AML-193 (cell line): ENCODE measurements at places on chromosomes 6 and 20.

GRCh38 chr6:137272403-137272802, 53.2 kb upstream of the IFNGR1 start:
- no peak for DNase-seq

GRCh38 chr6:26360451-26361416, 4.3 kb upstream of the BTN3A2 start:
- DNase-seq, result no peak

GRCh38 chr20:227439-228105, 514 bp downstream of the DEFB129 start:
- DNase-seq, result peak; percentile 66

DNA sequence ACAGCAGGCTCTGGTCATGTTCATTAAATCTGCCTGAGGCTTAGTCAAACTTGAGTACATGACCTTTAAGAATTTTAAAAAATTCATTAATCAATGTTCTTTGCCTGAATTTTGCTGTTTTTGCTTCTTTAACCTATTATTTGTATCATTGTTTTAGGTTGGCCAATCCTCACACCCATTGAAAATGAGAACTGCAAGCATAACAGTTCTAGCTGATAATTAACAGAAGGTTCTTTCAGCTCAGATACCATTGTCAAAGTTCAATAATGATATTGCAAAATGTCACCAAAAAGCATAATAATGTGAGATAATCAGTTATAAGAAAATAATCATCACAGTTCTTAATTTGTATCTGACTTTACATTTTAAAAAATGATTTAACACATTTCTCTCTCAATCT, 583.1 kb downstream of the TFAP2A start:
- DNase-seq, result no peak

DNA sequence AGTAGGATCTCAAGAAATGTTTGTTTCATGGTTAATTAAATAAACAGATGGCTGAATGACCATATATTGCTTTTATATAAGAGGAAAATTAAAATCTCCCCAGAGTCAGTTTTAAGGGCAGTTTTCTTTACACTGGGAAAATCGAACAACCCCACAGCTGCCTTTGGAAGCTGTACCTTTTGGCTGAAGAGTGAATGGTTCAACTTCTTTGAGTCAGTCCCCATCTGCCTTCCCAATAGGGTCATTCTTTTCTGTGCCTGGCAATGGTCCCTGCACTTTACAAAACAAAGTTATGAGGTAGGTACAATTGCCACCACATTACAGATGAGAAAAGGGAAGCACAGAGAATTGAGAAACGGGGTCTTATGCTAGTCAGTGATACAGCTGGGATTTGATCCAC, 39.5 kb downstream of the TSHZ2 start:
- DNase-seq, result no peak

GRCh38 chr6:19719691-19720128, 117.5 kb upstream of the ID4 start:
- DNase-seq, result no peak

- DNase-seq, result no peak
Measured at GRCh38 chr6:115796061-115796460, 264.6 kb downstream of the FRK start.

- no peak for DNase-seq
Measured at GRCh38 chr6:30206799-30207618, 6.2 kb downstream of the TRIM26 start.

- no peak for DNase-seq
Measured at GRCh38 chr6:392441-393390, 1.2 kb downstream of the IRF4 start.

GRCh38 chr20:41960166-41960565, 342.0 kb upstream of the CHD6 start:
- DNase-seq, result no peak

DNA sequence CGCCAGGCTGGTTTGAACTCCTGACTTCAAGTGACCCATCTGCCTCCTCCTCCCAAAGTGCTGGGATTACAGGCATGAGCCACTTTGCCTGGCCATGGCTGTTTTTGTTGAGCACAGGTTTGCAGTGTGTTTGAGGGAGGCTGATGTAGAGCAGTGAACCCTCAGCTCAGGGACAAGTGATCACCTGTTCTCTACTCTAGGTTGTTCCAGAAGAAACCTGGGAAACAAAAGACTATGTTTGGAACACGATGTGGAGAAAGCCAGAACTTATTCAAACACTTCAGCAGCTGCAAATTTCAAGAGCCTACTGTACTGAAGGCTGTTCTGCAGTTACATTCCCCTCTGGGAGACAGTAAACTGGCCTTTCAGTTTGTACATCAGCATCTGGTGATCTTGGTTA, 4.7 kb downstream of the TULP1 start:
- no peak for DNase-seq

DNA sequence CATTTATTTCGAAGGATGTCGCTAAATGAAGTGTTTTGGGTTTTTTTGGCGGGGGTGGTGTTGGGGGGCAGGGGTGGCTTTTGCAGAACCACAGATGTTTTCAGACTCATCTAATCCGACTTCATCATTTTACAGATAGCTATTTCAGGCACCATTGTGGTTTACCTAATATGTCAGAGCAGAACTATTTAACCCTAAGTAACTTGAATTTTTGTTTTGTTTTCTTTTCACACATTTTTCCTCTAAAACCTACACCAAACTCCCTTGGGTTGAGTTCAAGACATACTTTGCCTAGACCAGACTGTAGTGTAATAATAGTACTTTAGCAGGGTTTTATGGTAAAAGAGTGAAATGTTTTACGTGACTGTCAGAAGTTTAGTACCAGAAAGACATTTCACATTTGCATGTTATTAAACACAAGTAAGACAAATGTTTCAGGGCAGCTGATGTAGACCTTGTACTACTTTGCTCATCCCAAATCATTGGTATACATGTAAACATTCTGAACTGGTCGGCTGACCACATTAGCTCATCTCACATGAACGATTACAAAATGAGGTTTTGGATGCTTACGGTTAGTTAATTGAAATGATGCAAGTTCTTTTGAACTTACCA, 37.7 kb downstream of the MAP3K4 start:
- no peak for DNase-seq

DNA sequence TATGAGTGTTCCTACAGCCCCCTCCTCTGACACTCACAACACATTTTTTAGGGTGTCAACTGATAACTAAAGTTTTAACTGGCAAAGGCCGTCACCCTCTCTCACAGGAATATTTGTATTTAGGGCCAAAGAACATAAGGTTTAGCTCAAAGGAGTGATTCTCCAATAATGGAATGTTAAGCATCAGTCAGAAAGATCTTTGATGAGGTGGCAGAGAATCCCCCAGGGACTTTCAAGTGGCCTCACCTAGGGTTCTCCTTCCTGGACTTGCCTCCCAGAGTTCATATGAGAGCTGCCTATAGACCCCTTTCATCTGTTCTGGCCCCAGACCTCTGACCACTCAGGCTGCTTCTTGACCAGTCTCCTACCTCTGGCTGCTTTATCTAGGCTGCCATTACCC, 7.4 kb upstream of the SCUBE3 start:
- DNase-seq, result no peak

DNA sequence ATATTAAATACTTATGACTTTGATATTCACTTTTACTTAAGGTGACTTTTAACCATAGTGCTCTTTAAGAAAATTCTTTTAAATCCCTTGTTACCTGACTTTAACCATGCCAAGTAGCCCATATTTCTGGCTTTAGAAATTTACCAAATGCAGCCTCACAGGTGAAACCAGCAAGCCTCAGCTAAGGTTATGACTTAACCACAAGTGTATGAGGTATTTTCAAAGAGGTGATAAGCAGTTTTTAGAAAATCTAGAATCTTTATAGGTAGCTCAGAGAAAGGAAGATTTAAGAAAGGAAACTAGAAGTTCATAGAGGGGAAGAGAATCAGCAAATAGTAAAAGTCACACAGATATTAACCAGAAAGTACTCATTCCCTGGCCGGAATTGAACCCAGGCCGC, 661.9 kb upstream of the GJE1 start:
- no peak for DNase-seq

DNA sequence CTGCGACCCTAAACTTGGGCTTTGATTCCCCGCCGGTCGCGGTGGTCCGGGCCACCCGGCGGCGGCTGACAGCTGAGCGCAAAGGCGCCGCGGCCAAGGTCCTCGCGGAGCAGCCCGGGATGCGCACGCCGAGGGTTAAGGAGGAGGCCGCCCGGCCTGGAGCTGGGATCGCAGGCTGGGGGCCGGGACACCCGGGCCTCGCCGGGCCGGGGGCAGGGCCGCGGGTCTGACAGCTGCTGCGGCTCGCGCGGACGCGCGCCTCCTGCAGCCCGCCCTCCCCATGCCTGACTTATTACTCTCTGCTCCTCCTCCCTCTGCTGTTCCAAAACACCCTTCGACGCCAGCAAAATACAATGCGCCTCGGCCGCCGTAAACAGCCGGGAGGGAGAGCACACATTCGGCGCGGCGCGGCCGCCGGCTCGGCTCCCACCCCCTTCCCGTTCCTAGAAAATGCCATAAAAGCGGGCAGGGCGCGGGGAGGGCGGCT, 746 bp downstream of the BACH2 start:
- no peak for DNase-seq

DNA sequence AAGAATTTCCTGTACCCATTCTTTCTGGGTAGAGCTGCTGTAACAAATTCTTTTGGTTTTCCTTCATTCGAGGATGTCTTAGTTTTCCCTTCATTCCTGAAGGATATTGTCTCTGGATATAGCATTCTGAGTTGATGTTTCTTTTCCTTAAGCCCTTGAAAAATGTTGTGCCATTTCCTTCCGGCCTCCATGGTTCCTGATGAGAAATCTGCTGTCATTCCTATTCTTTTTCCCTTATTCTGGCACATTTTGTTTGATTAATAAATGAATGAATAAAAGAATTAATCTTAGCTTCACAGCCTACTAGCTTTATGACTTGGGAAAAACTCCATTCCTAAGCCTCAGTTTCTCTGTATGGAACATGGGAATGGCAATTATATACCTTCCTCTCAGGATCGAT, 173.1 kb downstream of the EYA2 start:
- DNase-seq, result no peak

- no peak for DNase-seq
Measured at GRCh38 chr6:151436300-151436699, 15.6 kb downstream of the RMND1 start.

DNA sequence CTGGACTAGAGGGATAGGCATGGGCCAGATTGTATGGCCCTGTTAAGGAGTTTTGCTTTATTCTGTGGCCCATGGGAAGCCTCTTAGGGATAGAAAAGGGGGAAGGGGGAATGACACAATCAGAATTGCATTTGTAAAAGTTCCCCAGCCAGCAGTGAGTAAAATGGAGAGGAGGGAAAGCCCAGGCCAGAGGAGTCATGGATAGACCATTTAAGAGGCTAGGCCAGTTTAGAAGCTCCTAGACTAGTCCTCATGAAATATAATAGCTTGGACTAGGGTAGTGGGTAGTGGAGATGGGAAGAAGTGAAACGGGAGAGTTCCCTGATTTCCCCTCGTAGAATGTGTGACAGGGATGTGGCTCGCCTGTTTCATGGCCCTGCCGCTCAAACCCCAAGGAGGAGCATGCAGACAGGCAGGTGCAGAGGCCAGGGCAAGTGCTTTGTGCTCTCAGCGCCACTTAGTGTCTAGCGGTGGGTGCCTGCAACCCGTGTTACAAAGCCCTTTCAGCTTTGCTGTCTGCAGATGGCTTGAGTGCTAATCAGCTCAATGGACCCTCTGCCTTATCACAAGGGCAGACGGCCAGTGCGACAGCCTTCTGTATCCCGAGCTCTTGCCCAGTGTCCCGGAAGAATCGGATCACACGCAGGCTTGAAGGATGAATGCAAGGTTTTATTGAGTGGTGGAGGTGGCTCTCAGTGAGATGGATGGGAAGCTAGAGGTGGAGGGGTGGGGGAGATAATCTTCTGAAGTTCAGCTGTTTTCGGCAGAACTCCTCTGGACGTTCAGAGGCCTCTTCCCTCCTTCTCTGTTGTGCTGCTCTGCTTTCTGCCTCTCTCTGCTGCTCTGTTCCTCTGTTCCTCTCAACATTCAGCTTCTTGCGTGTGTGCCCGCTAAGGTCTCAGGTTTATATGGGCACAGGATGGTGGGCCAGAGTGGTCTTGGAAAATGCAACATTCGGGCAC, 141.1 kb downstream of the CEP57L1 start:
- DNase-seq, result no peak

- DNase-seq, result no peak
Measured at GRCh38 chr6:1636971-1637871, 27.5 kb downstream of the FOXC1 start.

GRCh38 chr6:104332364-104332763, 527.4 kb downstream of the HACE1 start:
- no peak for DNase-seq

DNA sequence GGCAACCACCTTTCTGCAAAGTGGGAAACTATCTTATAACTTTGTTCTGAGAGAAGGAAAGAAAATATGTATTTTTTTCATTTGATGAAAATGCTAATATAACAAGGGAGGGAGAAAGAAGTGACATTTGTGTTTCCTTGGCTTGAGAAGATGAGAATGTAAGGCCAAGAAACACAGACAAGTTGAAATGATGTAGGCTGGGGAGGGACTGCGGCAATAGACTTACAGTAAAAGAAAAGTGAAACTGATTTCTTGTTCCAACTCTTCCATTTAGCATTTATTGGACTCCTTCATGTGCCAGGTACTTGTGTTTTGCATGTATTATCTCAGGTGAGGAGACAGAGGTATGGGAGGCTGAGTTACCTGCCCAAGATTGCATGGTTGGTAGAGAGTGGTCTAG, 130.9 kb downstream of the CARMIL1 start:
- DNase-seq, result no peak

DNA sequence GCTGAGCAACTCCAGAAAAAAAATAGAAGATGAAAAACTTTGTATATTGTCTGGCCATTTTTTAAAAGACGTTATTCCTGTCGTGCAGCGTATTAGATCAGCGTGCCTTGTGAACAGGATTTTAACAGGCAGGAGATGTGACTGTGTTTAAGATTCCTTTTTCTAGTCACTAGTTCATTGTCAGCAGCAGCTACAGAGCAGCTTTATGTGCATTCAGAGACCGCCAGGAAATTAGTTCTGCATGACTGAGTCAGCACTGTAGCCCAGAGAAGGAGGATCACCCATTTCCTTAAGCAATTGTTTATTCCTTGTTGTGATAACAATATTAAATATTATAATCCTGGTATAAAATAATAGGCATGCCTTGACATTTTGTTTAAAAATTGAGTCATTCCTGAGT, 75.4 kb upstream of the ADGRB3 start:
- DNase-seq, result no peak

DNA sequence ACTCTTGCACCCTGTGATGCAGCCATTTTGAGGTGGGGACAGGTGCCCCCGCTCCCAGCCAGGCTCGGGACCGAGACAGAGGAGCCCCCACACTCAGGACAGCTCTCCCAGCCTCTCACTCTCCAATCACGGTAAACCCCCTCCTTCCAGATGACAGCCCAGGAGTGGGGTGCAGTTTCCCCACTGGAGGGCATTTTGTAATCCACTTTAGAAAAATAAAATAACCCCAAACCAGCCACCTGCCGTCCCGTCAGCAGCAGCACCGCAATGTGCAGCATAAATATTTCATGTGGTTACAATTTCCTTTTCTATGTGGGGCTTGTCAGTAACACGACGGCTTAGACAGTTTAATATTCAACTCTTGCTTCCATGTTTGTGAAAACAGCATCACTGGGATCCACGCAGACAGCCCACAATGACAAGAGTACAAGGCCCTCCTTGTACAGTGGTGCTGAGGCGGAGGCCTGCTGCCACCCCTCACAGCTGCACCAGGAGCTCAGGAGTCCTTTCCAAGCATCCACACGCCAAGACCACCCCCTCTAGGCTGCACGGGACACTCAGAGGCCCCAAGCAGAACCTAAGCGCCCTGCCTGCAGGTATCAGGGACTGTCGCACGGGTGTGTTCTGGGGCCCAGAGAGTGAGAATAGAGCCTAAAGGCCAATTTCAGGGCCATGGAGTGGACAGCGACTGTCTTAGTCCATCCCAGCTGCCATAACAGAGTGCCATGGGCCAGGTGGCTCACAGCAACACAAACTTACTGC, 116.7 kb downstream of the JPH2 start:
- DNase-seq, result no peak

- DNase-seq, result peak; percentile 65
Measured at GRCh38 chr6:125314009-125314581, 12.3 kb upstream of the HDDC2 start.
